ENCODE measurements at places on chromosomes 3 and 15.

DNA sequence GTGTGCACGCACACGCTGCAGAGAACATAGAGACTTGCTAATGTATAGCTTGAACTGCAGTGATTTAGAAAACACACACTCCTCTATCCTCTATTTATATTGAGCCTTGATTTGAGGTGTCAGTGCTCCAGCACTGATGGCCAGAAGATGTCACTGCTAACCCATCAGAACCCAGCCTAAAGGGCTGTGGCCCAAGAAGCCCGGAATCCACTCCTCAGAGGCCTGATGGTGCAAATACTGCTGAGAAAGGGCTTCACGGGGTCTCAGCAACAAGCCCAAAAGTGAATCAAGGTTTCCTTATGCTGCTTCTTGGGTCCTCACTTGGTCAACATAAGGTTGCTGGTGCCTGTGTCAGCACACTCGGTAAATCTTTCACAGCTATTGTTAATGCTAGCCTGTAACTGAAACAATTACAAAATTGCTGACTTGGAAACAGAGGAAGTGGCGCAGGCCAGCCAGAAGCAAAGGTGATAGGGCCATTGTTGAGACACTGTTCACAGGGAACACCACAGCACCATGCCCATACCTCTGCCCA, 60.3 kb downstream of the HEG1 start:
- H3K4me3 ChIP-seq: no peak overlapping the region
- no peak for DNase-seq

- no peaks in the 10 kb centered on the region for H3K36me3 ChIP-seq
- no peaks in the 10 kb centered on the region for H3K27me3 ChIP-seq
- DNase-seq: no peak
- no peak overlapping the region for H3K4me3 ChIP-seq
Observed at GRCh38 chr3:46866032-46866595, 2.9 kb upstream of the MYL3 start.

DNA sequence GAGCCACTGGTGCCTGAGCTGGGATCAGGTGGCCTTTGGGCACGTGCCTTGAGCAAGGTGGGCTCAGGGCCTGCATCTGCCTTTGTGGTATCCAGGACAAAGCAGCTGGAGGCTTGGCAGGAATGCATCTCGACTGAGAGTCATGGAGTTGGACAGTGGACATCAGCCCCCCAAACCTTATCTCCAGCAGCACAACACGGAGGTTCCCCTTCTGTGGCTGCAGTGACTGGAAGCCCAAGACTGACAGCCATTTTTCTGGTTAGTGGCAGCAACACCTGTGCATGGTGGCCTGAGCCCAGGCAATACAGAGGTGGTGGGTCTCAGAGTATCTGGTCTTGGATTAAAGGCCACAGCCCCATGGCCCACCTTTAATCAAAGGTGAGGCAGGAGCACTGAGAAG, 27.8 kb upstream of the TSEN2 start:
- H3K27me3 ChIP-seq: no peaks in the 10 kb centered on the region
- H3K4me3 ChIP-seq: no peak overlapping the region
- no peaks in the 10 kb centered on the region for H3K4me1 ChIP-seq

DNA sequence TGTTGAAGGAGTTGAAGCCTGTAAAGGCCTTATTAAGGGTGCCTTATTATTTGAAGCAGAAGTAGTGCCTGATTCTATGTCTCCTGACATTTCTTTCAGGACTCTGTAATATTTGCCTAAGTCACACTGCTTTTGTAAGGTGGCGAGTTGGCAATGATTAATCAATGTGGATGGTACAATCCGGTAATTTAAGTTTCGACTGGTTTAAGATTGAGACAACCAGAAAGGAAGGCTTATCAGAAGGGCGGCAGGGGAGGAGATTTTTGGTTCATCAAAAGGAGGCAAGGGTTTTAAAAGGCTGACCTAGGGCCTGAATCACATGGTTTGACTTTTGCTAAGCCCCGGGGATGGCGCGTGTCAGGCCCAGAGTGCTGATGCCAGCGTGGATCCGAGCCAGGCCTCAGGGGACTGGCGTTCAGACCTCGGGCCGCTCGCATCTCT, 830 bp upstream of the RNF13 start:
- DNase-seq: no peak
- peak overlapping the region; percentile 68 for H3K4me3 ChIP-seq
- H3K27ac ChIP-seq: peak overlapping the region; percentile 99

GRCh38 chr3:101464235-101464634, 48.8 kb downstream of the SENP7 start:
- H3K36me3 ChIP-seq: no peaks in the 10 kb centered on the region
- H3K27ac ChIP-seq: no peak overlapping the region
- no peaks in the 10 kb centered on the region for H3K27me3 ChIP-seq
